NCI-H1417 treated with DMSO at 0.1 percent for 48 hours (cell line): ENCODE measurements at places on chromosomes 2 and 18.

DNA sequence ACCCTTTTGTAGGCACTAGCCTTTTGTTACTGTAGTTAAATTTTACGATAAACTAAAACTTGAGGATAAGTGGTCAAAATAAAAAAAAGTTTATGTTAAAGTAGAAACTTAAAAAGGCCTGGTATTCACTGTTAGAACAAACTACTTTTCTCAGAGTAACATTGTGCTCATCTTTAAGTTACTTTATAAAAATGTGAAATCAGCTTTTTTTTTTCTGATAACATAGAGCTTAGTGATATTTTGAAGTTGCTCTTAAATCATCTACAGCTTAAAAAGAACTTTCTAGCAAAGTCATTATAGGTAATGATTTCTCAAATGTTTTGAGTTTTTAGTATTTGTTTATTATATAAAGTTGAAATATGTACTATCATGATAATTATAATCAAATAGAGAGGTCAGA, 125.3 kb downstream of the CAMKMT start:
- no peak for DNase-seq

- DNase-seq = no peak
Measured at GRCh38 chr2:74205596-74205995, 7.2 kb downstream of the MTHFD2 start.

DNA sequence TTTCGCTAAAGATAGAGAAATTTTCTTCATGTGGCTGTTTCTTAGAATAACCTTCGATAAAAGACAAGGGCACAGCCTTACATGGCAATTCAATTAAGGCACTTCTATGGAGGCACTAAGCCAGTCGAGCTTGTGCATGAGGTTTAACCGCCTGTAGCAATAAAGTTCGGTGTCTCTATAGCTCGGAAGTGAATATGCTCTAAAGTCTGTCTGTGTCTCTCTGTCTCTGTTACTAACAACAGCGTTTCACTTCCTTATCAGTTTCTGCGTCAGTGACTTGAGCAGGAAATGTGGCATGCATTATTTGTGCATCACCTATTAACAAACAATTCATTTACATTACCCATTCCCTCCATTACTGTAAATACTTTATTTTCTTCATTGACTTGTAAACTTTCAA, 365.1 kb upstream of the NETO1 start:
- DNase-seq = no peak

DNA sequence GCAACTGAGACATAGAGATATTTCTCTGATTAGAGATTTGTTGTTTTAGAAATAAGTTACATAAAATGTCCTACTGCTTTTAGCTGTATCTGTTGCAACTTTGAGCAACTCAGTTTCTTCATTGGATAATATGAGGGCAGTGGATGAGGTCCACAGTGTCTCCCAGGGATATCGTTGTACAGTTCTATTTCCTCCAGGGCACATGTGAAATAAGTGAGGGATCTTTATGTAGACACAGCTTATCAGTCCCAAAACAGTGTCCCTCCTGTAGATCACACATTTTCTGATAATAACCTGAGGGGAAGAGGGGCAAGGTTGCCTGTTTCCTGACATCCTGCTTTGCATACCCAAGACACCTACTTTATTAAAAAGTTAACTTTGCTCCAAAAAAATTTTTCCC, 1231.2 kb upstream of the ZEB2 start:
- DNase-seq = no peak

DNA sequence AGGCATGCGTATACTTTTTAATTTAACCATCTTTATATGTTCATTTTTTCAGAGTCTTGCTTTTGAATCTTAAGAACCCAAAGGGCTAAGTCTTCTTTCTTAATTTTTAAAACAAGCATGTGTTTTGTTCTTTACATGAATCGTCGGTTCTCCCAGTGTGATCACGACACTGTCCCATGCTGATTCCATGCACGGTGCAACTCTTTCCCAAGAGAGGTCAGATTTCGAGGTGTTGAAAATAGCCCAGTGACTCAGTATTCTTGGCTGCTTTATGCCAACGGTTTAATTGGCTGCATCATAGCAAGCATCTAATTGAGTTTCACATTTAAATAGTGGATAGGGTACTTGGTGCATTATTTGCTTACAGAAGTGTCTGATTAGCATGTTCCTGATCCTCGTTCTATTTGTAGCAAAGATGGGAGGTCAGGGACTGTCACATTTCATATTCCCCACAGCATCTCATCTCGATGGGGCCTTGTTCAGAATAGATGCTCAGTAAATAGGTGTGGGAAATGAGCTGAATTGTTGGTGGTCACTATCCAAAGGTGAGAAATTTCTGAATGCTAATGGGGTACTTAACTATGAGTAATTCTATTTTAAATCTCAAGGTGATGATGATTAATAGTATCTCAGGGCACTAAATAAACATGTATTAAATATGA, 2.8 kb downstream of the NPAS2 start:
- no peak for DNase-seq

GRCh38 chr2:100052650-100053049, 89.7 kb downstream of the AFF3 start:
- DNase-seq = no peak

- DNase-seq = no peak
Measured at GRCh38 chr2:174340400-174341292, 5.9 kb downstream of the SP9 start.

DNA sequence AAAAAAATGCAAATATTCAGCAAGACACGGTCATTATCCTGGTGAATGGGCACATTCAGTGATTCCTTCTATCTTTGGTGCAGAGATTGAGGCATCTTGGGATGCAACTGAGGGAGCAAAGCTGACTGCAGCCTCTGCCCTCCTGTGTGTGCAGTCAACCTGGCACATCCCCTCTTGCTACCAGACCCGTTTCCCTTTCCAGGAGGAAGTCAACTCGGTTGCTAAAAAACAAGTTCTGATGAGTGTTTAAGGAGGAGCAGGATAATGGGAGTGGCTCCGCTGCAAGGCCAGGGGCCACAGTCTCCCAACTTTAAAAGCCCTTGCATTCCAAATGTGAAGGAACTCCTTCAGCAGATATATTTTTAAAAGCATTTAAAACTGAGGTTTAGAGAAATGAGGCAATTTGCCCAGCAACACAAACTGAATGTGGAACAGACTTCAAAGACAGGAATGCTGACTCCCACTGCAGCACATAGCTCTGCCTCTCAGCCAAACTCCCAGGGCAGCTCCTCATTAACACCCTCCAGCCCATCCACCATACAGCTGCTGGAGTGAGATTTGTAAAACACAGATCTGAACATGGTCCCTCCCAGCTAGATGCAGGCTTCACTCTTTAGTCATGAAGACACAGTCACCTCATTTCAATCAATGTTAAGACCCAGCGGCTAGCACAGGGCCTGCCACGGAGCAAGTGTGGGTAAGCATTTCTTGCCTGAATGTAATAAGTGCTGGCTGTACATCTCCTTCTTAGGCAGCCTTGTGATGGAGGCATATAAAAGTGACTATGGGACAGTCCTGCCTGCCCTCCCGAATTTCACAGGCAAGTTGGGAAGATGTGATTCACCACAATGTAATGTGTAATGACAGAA, 54.3 kb downstream of the VSNL1 start:
- DNase-seq = no peak

DNA sequence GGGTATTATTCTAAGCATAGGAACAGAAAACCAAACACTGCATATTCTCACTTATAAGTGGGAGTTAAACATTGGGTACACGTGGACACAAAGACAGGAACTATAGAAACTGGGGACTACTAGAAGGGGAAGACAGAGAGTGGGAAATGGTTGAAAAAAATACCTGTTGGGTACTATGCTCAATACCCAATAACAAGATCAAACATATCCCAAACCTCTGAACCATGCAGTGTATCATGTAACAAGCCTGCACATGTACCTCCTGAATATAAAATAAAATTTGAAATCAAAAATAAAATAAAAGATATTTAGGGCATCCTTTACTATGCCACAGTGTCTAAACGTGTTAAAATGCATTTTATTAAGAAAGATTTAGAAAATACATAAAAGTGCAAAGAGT, 221.0 kb upstream of the TFPI start:
- no peak for DNase-seq

- DNase-seq = no peak
Measured at GRCh38 chr18:50268022-50268747, 1.9 kb upstream of the CFAP53 start.

- no peak for DNase-seq
Measured at GRCh38 chr18:8734496-8734895, 29.1 kb downstream of the MTCL1 start.

- DNase-seq = no peak
Measured at GRCh38 chr2:115558725-115559124, 1116.3 kb downstream of the DPP10 start.

GRCh38 chr2:63741884-63742579, 99.7 kb upstream of the UGP2 start:
- no peak for DNase-seq
